ENCODE measurements at places on chromosomes 13 and 19.

- DNase-seq: no peak
These were observed 2.0 kb downstream of the GPR12 start for GRCh38 chr13:26758496-26759157.

DNA sequence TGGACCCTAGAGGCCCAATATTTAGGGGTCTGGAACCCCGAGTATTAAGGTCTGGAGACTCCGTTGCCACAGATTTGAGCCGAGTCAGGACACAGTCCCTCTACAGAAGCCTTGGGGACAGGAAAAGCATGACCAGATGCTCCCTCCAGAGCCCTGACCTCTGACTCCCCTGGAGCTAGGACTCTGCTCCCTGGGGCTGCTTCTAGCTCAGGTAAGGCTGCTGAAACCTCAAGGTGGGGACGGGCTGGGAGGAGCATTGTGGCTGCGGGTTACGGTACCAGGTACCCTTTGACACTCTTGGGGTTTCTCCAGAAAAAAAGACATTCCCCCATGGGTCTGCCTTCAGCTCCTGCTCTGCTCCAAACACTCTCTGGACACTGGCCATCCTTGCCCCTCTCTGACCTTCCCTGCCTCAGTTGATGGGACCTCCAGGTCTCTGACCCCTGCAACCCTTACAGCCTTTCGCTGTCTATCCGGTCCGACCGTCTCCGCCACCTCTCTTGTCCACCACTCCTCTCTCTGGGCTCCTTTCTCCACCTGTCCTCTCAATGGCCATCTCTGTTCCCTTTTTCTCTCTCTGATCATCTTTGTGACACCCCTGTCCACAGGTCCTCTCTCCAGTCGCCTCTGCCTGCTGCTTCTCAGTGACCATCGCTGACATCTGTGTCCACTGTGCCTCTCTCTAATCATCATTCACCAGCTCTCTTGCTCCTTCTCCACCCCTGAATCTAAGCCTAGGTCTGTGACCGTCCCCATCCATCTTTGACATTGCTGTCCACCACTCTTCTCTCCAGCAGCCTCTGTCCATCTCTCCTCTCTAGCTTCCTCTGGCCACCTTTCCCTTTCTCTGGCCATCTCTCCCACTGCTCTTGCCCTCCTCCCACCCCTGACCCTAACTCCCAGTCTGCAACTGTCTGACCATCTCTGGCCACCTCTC is 1.4 kb downstream of the LRFN3 start:
- DNase-seq: no peak

DNA sequence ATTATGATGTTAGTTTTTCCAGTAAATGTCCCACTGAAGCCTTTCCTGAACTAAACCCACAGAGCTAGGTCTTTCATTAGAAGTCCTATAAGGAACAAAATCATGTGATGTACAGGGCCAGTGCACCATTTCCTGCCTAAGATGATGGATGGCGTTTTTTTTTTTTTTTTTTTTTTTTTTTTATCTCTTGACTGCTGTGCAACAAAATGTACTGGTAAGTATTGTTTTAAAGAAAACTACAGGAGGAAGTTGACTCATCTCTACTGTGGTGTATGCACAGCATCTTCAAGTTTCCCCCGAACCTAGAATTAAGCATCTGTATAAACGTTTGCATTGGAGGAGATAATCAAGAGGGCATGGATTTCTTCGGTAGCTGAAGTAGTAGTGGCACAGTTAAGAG is 197.5 kb downstream of the NBEA start:
- DNase-seq: no peak

GRCh38 chr13:26370553-26370952 is 116.6 kb downstream of the CDK8 start:
- DNase-seq: no peak

GRCh38 chr19:49057636-49058234 is at the start of gene CGB7:
CGB7 (minus strand) TSS chr19:49057749; CDS start chr19:49055375, 2,374 bp downstream.
- DNase-seq: peak; percentile 39
